Stimulated activated CD8-positive, alpha-beta memory T cell treated with anti-CD3 and anti-CD28 coated beads, Interleukin-12 subunit alpha, Interleukin-12 subunit beta, amount 100 ng/mL, for 4 hours (primary cell): ENCODE measurements at places on chromosomes 7 and 10.

DNA sequence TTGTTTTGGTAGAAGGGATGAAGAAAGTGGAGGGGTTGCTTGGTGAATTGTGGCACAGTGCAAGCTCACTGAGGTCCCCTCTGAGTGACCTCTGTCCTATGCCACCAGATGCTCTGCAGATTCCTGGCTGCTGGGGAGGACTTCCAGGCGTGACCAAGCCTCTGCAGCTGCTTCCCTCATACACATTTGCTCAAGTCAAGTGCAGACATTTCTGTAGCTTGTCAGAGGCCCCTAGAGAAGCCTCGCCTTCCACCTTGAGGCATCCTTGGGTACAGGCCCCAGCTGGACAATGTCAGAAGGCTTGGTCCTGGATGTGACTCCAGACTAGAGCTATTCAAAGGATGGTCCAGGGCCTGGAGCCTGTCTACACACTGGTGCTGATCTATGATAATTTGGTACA lies 464.2 kb downstream of the PLXNA4 start:
- DNase-seq: no peak

DNA sequence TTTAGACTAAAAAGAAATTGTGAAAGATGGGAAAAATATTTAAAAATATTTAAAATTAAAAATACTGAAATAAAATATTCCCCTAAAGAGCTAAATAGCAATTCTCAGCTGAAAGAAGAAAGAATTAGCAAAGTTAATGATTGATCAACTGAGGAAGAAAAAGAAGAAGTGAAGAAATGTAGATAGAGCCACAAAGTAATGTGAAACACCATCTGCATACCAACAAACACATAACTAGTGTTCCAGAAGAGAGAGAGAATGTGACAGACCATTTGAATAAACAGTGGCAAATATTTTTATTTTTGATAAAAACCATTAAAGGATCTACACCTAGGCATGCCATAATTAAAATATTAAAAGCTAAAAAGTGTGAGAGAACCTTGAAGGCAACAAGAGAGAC lies 784.5 kb upstream of the ZWINT start:
- no peak for DNase-seq

GRCh38 chr10:117969592-117969991 lies 77.1 kb downstream of the RAB11FIP2 start:
- DNase-seq: no peak

- no peak for DNase-seq
Observed at GRCh38 chr10:86798611-86799010, 42.2 kb downstream of the BMPR1A start.

GRCh38 chr10:8158193-8159071 lies 103.9 kb downstream of the GATA3 start:
- DNase-seq: no peak

DNA sequence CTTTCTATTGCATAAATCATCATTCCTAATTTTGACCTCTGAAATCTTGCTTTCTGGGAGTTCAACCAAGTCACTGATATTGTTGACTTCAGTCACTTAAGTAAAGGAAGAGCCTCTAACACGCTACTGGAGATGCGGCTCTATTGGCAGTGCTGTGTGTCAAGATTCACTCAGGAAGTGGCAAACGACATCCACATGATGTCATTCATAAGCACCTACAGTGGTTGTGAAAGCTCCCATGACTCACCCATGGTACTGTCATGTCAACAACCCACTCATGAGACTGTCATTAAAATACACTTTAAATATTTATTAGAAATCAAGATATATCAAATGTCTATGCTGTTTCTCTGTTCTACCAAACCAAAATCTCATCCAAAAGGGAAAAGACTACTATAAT lies 52.5 kb upstream of the LHFPL3 start:
- no peak for DNase-seq

- DNase-seq: no peak
Observed at GRCh38 chr7:71465741-71466189, 333.8 kb downstream of the GALNT17 start.

GRCh38 chr10:11853468-11853867 lies 30.3 kb downstream of the PROSER2 start:
- DNase-seq: no peak

DNA sequence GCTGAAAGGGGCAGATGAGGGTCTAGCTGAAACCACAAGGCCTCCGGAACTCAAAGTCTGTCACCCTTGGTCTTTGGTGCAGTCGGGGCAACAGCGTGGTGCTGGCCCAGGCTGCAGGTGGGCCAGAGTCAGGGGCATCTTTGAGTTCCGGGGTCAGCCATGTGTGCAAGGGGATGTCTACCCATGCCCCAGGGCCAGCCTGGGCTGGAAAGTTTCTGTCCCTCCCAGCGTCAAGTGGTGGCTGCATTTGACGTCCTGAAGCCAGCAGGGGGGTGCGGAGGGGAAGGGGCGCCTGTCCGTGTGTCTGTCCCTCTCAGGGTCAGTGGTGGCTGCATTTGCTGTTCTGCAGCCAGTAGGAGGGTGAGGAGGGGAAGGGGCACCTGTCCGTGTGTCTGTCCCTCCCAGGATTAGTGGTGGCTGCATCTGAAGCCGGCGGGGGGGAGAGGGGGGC lies 638 bp downstream of the BRAT1 start:
- DNase-seq: no peak

GRCh38 chr10:113069595-113069994 lies 119.5 kb downstream of the TCF7L2 start:
- DNase-seq: no peak

- no peak for DNase-seq
Observed at GRCh38 chr7:15720849-15721471, 34.5 kb upstream of the MEOX2 start.

GRCh38 chr10:86292462-86293395 lies 73.9 kb downstream of the GRID1 start:
- DNase-seq: no peak

DNA sequence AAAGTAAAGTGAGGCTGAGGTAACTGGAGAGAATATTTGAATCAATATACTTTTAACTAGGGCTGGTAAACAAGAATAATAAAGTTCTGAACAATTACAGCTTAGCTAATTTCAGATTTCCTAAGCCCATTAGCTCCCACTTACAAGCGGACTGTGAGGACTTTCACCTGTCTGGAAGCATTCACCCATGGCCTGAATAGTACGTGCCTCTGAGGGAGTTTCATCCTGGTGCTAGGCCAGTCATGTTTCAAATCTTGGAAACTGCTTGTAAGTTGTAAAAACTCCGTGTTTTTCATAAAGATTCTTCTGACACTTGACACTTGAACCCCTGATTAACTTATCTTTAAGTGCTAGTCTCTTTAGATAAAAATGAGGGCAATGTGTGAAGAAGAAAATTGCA lies 975.2 kb upstream of the GHITM start:
- no peak for DNase-seq

DNA sequence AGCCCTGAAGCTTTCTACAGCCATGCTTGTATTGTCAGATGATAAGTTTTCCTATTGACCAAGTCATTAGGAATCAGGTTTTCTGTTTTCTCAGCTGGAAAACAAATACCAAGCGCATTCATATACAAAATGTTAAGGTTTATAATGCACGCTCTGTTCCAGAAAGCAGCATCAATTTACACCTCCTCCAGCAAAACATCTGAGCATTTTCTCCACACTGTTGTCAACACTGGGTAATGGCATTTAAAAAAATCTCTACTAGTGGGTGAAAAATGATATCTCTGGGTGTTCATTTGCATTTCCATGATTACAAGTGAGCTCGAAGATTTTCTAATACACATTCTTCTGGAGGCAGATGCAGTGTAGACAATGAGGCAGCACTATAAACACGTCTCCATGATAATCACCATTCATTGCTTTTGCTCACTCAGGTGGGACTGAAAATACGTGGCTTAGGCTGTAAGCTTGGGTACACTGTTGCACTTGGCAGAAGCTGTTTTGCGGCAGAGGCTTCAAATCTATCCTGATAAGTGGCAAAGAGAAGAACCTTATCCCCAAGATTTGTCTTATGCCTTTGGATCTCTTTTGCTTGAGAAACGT lies 114.8 kb upstream of the PLPP4 start:
- no peak for DNase-seq

DNA sequence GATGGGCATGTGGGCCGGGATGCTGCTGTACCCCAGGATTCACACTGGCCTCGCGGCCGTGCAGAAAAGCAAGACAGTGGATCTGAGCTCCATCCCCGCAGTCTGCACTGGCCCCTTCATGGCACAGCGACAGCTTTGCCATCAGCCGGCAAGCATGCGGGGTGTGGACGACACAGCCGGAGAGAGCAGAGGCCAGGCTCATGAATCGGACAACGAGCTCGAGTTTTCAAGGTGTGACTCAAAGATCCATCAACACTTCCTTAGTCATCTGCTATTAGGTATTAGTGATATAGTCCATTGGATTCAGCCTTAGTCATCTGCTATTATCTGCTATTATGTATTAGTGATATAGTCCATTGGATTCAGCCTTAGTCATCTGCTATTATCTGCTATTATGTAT lies 254.7 kb downstream of the KLF6 start:
- no peak for DNase-seq

- no peak for DNase-seq
Observed at GRCh38 chr10:59807629-59808620, 54.7 kb upstream of the MRLN start.

DNA sequence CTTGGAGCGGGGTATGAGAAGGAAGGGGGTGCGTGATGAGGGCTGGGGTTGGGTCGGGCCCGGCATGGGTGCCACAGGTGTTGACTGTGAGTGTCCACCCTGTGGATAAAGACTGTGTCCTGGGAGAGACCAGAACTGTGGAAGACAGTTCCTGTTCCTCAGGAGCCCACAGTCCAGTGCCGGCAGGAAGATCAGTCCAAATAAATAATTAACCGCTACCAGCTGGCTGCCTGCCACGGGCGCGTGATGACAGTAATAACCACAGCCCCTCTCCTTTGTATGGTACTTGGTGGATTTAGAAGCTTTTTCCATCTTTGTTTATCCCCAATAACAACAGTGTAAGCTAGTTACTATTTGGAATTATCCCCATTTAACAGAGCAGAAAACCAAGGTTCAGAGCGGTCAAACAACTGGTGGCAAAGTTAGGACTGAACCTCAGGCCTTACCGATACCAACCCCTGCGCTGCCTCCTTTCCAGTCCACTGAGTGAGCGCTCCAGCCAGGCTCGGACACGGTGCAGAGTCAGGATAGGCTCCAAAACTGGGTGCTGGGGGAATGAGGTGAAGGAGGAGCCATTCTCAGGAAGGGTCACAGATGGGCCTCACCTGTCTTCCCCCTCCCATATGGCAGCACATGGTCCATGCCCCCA lies 5.1 kb downstream of the ZMIZ1 start:
- no peak for DNase-seq

DNA sequence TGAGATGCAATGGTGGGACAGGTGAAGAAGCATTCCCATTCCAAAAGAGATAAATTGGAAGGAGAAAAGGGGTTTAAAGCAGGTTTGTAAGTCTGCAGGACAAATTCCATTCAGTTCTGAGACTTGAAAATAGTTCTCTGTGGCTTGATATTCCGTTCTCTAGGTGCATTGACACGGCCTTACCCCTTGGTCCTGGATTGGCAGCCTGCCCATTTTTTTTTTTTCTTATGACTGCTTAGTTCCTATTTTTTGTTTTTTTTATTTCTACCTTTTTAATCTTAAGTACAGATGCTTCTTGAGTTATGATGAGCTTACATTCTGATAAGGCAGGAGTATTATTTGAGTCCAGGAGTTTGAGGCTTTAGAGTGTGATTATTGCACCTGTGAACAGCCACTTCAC lies 70.6 kb downstream of the MLLT10 start:
- no peak for DNase-seq

GRCh38 chr10:121368347-121369025 lies 229.8 kb downstream of the FGFR2 start:
- DNase-seq: no peak

DNA sequence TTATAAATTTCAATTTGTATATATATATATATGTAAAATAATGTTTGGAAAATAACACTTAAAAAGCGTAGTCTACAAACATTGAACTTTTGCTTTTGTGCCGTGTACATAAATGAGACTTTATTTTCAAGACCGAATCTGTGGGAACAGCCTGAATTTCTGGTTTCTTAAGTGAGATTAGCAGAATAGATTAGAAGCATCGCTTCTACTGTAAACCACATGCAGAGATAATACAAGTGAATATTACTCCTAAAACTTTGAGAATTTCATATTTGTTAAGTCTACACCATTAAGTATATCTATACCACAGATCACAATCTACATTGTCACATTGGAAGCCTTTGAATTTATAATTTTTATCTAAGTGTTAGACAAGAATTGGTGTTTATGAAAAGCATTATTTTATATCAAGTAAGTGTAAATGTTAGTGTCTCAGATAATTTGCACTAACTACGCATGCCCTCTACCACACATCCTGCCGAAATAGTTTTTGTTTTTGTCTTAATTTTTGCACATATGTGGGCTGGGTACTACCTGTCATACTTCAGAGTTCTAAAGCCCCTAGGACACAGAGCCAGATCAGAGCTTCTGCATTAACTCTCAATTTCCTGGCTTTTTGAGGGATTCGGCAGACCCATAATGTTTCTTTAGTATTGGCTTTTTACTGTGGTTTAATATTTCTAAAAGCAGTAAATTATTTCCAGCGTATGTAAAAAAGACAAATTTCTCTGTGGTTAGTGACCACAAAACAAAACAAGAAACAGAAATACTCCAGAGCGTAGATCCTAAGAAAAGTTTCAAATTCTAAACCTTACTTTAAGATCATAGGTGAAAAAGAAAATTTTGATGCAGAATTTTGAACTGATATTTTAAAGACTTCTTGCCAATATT lies 20.0 kb downstream of the TWIST1 start:
- DNase-seq: no peak

- DNase-seq: no peak
Observed at GRCh38 chr7:106175507-106175906, 63.4 kb upstream of the SYPL1 start.

DNA sequence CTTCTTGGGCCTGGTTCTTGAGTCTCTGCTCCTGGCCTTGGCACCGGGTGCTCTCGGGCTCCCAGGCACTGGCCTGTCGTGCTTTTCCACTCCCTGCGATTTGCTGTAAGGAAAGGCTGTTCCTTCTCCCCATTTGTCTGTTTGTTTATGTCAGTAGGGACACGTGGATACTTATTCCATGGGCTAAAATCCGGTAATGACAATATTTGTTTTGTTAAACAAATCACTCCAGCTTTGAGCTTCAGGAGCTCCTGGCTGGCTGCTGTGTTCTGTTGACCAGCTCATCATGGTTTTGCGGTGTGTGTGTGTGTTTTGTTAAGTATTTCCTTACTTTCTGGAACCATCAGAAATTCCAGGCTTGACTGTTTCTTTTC lies 17.5 kb upstream of the JAKMIP3 start:
- DNase-seq: no peak

- no peak for DNase-seq
Observed at GRCh38 chr10:67819768-67820204, 18.2 kb downstream of the DNAJC12 start.
